ENCODE measurements at places on chromosomes 1 and 21. TPM values are rescaled to one million over a fixed set of nuclear protein-coding genes. Genes with fewer than 3 reads are reported as not detected.

DNA sequence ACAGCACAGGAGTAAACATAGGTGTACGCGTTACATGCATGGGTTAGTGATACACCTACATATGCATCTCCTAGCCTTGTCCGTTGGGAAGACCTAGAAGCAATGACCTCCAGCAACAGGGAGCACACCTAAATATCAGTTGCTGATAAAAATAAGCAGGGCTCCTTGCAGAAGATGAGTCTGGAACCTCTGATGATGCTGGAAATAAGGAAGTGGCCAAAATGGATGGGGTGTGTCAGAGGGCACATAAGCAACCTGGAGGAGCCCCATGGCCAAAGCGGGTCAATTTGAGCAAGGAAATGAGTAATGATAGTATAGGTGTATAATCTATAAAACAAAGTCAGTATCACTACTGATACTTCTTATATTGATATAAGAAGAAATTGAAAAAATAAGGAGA lies 13.7 kb downstream of the ADARB1 start:
- no peak for DNase-seq

DNA sequence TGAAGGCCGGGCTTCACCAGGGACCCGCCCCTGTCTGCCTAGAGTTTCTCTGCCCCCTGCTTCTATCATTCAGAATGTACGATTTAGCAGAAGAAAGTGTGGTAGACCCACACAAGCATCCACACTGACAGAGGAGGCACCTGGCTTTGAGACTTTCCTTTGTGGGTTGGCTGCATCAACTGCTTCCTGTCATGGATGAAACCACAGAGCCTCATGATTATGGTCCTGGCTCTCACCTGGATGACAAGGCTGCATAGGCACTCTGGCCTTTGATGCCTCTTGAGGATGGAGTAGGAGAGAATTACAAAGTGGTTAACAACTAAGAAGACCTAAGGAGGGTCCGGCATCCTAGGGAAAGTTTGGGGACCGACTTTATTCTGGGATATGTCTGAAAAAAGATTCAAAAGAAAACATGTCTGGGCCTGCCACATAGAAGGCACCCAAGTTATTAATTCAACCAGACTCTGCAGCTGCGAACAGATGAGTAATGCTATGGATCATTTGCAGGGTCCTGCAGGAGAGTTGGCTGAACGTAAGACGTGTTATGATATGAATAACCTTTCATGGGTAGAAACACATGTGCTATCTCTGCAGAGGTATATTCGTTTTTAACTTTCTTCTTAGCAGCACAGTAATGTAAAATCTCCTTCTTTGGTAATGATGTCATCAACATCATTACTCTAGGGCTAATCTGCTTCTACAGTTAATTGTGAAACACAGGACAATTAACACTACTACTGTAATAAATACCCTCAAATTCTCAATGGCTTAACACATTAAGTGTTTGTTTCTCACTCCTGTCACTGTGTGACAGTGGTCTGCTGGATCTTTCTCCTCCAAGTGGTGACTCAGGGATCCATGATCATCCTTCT lies 136.2 kb downstream of the SLC35F3 start:
- DNase-seq = no peak

GRCh38 chr1:25028587-25028906 lies 98.5 kb upstream of the RUNX3 start:
- no peak for DNase-seq

- DNase-seq = no peak
Measured at GRCh38 chr21:39041816-39042215, 141.4 kb downstream of the PSMG1 start.

GRCh38 chr1:169699707-169700106 lies 11.7 kb downstream of the SELL start:
- DNase-seq = no peak

DNA sequence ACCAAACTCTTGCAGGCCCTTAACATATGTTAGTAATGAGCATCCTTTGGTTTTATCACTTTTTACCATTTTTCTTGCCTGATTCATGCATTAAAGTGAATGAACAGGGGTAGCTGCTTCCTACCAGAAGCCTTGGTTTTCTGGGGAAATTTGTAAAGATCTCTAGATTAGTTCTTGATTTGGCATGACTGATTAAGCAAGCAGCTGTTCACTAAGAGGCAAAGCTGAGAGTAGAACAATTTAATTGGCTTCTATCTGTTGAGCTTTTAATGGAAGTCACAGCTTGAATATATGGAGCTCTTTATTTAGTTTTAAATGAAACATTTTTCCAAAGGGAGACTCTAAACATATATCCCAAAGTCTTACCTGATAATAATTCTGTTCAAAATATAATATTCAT lies 23.6 kb downstream of the TLCD4 start:
- DNase-seq = no peak

GRCh38 chr1:95236784-95237575 lies 3.0 kb downstream of the RWDD3 start:
- no peak for DNase-seq

GRCh38 chr1:198873696-198874230 lies 234.9 kb downstream of the PTPRC start:
- DNase-seq = no peak

GRCh38 chr1:30704271-30704670 lies 19.1 kb downstream of the MATN1 start:
- DNase-seq = no peak

DNA sequence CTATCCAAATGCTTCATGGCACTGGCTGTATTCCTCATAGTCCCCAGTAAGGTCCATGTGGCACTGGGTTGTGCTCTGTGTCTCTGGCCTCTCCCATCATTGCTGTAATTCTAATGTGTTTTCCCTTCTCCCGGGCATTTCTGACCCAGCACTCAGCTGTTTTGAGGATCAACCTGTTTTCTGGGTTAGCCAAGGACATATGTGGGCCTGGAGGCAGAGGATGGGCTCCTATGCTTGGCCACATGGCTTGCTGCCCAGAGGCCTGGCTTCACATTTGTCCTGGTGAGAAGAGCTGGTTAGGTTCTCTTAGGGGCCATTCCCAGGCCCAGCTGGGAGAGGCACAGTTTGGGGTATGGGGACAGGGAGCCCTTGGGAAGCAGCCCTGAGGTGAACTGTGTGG lies 103.1 kb downstream of the FAM78B start:
- no peak for DNase-seq

GRCh38 chr21:44283948-44284347 lies 1.7 kb upstream of the AIRE start:
- no peak for DNase-seq

GRCh38 chr1:238254935-238255334 lies 364.2 kb upstream of the ZP4 start:
- DNase-seq = no peak

- DNase-seq = no peak
Measured at GRCh38 chr1:169521226-169521625, 35.5 kb upstream of the SLC19A2 start.

DNA sequence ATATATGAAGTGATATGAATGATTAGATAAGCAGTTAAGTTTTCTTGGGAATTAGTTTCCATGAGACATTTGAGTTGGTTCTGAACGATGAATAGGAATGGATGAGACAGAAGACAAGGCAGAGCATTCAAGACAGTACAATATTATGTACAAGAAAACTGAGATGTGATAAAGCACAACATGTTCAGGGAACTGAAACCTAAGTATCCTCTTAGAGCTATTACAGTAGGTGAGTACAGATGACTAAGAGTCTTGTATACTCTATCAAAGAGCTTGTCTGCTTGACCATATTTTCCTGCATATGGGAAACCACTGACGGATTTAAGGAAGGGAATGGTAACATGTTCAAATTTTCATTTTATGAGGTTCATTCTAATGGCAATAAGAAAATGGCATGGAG lies 61.6 kb downstream of the NME7 start:
- DNase-seq = no peak

GRCh38 chr1:159229260-159229885 lies 24.7 kb downstream of the ACKR1 start:
- no peak for DNase-seq

DNA sequence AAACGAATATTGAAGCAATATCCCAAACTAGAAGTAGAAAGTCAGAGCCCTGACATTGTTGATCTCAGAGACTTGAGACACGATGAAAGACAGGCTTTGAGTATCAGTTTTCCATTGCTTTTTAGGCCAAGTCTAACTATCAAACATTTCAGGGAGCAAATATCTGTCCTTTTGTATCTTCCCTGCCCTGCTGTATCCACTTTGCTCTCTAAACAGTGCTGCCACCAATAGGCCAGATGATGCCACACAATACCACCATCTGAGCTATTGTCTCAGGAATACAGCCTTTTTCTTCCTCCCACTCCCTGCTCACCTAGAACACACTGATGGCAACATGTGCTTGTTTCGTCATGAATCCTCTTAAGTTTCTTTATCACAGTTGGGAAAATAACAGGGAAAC lies 62.6 kb upstream of the SPAG17 start:
- peak; percentile 0 for DNase-seq

The FCRLA gene
- 0.25 TPM for total RNA-seq

The ICOSLG gene
- total RNA-seq = 4.7 TPM

The C1orf210 gene
- 7.6 TPM for total RNA-seq

The OR14A16 gene
- not detected for total RNA-seq

The INAVA gene
- total RNA-seq = 18.8 TPM

The GFI1 gene
- total RNA-seq = 8.1 TPM

The TTC24 gene
- total RNA-seq = not detected

The RGS4 gene
- total RNA-seq = not detected

The AGT gene
- 0.93 TPM for total RNA-seq

The CYP4Z1 gene
- total RNA-seq = not detected

The TTC22 gene
- total RNA-seq = 1.8 TPM

The PLA2G2F gene
- total RNA-seq = 0.12 TPM

The TCEANC2 gene
- 5.4 TPM for total RNA-seq

The SAMD13 gene
- total RNA-seq = 14.9 TPM
